Kasumi-1 (cell line): ENCODE measurements at places on chromosomes 5 and 9.
A peak's percentile ranks its signal among the peaks of the same experiment; 100 is the strongest.

GRCh38 chr5:119328753-119329602 lies 26.8 kb upstream of the TNFAIP8 start:
- no peak for DNase-seq

DNA sequence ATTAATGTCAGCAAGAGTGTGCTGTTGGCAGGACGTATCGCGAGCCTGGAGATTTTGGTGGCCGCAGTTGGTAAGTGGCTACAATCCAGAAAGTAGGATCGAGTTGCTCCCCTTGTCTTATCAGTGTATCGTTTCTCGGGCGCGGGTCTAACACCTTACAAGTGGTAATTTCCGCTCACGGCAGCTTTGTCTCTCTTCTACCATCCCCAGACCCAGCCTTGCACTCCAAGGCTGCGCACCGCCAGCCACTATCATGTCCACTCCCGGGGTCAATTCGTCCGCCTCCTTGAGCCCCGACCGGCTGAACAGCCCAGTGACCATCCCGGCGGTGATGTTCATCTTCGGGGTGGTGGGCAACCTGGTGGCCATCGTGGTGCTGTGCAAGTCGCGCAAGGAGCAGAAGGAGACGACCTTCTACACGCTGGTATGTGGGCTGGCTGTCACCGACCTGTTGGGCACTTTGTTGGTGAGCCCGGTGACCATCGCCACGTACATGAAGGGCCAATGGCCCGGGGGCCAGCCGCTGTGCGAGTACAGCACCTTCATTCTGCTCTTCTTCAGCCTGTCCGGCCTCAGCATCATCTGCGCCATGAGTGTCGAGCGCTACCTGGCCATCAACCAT lies 1.1 kb downstream of the PTGER4 start:
- DNase-seq: no peak

- no peak for DNase-seq
These were observed 204.4 kb downstream of the NXNL2 start for GRCh38 chr9:88739373-88739772.

- DNase-seq: no peak
These were observed 1.1 kb downstream of the SPATA31D1 start for GRCh38 chr9:81989700-81990099.

- DNase-seq: peak; percentile 5
These were observed 105.9 kb downstream of the KCNN2 start for GRCh38 chr5:114467729-114468128.

- no peak for DNase-seq
These were observed 22.5 kb downstream of the TPPP start for GRCh38 chr5:670396-671270.

- peak; percentile 1 for DNase-seq
These were observed 154.3 kb downstream of the SPOCK1 start for GRCh38 chr5:137344723-137345322.

DNA sequence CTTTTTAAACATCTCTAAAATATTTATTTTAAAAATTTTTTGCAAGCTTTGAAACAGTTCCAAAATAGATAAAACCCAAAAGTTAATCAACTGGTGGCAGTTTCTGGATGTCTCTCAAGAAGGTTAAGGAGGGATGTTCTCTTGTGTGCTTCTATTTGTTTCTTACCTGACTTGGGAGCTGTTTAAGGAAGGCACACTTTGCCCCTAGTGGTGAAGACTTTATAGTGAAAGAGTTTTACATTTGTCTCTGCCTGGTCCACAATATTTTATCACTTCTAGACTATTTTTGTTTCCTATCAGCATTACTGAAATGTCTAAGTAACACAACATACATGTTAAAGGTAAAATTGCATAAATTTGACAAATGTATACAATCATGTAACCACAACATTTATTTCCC lies 552.8 kb downstream of the SEMA5A start:
- peak; percentile 16 for DNase-seq

GRCh38 chr5:2634399-2635176 lies 116.9 kb downstream of the IRX2 start:
- no peak for DNase-seq

DNA sequence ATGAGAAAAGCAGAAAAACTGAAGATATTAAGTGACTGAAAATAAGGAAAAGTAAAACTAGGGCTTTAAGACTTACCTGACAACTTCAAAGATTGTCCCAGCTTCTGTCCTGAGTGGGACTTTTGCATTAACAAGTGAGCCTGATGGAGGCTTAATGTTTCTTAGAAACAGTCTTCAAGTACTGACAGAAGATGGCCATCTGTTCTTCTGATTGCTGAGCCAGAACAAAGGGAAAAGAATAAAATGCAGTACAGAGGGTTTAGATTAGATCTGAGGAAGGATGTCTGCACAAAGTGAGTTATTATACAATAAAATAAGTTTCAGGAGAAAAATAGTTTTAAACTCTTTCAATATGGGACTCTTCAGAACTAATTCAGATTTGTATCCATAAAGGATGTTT lies 500.7 kb downstream of the CETN3 start:
- no peak for DNase-seq

DNA sequence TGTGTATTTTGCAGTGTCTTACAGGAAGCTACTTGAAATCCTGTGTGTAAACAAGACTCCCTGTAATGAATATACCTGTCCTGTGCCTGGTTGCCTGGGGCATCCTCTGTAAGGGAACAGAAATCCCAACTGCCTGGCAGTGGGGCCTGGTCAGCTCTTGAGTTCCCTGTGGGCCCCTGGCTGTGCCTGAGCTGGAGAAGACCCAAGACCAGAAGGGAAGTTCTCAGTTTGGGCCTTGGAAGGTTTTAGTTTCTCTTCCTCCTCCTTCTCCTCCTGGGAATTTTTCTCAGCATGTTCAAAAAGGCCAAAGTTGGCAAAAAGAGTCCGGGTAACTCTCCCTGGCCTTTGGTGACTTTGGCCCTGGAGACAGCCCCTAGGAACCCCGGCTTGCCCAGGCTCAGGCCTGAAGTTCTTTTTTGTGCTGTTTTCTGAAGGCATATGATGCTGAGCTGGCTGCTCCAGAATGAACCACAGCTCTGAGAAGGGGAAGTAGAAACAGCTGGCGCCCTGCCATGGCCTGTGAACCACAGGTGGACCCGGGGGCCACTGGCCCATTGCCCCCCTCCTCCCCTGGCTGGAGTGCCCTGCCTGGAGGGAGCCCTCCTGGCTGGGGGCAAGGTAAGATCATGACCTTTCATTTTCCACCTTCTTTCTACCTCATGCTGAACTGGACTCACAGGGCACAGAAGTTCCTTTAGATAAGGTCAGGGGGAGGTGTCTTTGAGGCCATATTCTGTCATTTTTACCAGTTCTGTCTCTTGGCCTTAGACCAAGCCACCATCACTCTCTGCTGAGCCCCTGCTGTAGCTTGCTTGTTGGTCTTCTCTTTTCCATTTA lies 5.8 kb downstream of the TMEM268 start:
- peak; percentile 70 for DNase-seq

DNA sequence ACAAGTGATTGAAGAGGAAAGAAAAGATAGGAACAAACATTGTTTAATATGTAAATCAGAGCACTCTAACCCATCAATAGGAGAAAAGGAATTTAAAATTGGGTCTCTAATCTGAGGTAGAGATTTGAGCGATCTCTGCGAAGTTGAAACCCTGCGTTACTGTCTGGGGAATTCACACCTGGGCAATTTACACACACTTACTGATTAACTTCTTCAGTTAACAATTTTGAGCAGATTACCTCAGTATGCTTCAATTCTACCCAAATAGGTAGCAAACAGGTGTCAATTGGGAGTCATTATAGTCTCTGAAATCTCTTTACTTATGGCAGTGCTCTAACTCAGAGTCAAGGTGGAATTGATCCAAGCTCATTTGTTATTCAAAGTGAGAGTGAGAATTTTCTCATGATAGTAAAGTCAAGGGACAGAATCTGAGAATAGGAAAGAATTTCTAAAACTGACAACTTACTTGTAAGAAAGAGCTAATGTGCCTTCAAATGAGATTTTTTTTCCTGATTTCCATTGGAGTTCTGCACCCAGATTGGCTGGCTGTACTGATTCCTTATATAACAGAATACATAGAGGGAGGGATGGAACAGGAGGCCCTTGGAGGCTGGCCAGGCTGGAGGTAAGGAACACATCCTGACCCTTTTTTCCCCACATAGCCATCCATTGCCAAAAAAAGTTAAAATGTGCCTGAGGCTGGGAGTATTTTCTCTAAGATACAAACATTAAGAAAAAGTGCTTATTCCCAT lies 27.1 kb upstream of the IFNA14 start:
- DNase-seq: no peak

GRCh38 chr5:180720486-180720885 lies 19.4 kb downstream of the OR2Y1 start:
- no peak for DNase-seq

DNA sequence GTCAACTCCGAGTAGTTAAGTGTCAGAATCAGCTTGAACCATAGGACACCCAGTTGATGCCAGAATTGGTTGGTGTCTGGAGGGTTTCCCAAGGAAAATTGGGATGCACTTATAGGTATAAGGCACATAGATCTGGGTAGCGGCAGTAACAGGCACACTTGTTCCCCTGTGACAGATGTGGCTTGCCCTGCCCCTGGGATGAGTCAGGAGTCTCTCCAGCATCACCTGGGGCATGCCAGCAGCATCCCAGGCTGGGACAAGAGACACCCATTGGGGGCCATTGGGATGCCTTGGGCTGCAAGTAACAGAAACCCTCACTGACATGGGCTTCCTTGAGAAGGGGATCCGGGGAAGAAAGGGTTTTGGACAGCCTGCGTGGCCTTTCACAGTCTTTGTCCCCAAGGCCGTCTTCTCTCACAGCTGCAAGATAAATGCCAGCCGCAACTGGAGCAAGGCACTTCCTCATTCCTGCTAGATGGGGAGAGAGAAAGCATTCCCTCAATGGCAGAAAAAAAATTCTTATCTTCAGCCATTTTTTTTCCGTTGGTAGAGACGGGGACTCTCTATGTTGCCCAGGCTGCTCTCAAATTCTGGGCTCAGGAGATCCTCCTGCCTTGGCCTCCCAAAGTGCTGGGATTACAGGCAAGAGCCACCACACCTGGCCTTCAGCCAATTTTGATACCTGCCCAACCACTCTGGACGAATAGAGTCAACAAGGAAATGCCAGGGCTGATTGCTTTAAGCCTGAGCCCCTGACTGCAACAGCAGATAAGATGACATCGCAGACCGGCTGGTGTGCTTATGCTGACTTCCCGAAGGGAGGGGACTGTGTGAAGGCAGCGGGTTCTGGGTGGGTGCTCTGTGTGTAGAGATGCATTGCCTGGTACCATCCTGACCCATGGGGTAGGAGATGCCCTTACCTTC lies 13.3 kb upstream of the RNF130 start:
- peak; percentile 73 for DNase-seq

- DNase-seq: no peak
These were observed 28.2 kb upstream of the PPP2R2B start for GRCh38 chr5:146906803-146907202.

DNA sequence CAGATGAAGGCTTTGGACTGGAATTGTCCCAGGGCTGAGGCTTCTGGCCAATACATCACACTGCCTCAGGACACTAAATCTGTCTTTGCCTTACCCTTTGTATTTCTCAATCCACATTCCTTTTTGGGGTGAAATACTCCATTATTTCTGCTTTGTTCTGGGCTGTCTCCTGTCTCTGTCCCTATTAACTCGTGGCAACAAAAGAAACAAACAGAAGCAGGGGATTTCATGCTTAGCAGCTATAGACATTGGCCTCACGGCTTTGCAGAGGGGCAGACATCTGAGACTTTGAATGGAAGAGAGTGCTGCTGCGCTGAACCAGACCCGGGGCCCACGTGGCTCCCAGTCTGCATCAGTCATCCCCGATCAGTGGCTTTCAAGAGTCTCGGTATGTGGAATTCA lies 129.7 kb downstream of the ARL15 start:
- DNase-seq: no peak

GRCh38 chr5:3389471-3390026 lies 206.1 kb upstream of the IRX1 start:
- no peak for DNase-seq

GRCh38 chr5:84299959-84300358 lies 84.7 kb downstream of the EDIL3 start:
- no peak for DNase-seq

DNA sequence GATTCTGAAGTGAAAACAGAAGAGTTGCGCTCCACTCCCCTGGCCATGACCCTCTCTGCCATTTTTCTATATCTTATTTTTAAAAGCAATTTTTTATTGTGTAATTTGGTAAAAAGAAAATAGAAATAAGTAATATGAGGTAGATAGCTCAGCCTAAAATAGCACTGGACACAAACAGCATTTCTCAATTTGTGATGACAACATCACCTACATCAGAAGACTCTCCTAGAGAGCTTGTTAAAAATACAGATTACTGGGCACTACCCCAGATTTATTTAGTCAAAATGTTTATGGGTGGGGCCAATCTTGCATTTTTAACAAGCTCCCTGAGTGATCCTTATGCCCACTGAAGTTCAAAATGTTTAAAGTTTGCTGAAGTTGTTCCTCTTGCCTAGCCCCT lies 40.5 kb upstream of the CCDC112 start:
- DNase-seq: no peak
